ENCODE measurements at places on chromosomes 16 and 17.

GRCh38 chr17:30074730-30075129 lies 41.9 kb upstream of the NSRP1 start:
- no peak for DNase-seq

GRCh38 chr16:22323173-22323958 lies 26.2 kb downstream of the POLR3E start:
- DNase-seq: no peak

DNA sequence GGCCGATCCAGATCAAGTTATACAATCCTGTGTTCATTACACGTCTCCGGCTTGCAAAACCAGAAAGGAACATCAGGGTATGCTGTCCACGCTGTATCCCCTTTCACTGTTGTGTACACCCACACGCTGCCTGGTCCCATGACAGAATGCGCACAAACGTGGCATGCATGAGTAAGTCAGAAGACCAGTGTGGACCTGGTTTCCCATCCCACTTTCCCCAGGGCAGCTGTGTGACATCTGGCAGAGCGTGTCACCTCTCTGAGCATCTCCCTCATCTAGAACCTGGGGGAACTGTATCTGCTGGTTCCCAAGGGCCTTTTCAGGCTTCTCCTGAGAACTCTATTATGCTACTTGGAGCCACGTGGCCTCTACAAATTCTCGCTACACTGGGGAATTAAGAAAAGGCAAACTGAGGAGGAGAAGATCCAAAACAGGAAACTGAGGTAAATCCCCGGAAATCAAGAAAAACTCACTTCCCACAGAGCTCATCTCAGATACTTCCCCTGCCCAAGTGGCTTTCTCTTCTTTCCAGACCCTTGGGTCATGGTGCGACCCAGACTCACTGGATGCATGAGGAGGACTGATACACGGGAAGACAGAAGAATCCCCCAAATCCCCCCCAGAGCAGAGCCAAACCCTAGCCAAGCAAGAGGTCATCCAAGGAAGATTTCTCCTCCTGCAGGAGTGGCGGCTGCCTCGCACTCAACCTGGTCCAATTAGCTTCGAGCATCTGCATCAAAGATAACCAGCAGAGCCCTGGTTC lies 139.3 kb downstream of the GAS7 start:
- no peak for DNase-seq

- no peak for DNase-seq
These were observed 30.8 kb upstream of the METTL16 start for GRCh38 chr17:2542456-2542855.

- DNase-seq: no peak
These were observed 11.4 kb upstream of the ARHGAP23 start for GRCh38 chr17:38416840-38417209.

- no peak for DNase-seq
These were observed 345.2 kb upstream of the PMFBP1 start for GRCh38 chr16:72517154-72517553.

DNA sequence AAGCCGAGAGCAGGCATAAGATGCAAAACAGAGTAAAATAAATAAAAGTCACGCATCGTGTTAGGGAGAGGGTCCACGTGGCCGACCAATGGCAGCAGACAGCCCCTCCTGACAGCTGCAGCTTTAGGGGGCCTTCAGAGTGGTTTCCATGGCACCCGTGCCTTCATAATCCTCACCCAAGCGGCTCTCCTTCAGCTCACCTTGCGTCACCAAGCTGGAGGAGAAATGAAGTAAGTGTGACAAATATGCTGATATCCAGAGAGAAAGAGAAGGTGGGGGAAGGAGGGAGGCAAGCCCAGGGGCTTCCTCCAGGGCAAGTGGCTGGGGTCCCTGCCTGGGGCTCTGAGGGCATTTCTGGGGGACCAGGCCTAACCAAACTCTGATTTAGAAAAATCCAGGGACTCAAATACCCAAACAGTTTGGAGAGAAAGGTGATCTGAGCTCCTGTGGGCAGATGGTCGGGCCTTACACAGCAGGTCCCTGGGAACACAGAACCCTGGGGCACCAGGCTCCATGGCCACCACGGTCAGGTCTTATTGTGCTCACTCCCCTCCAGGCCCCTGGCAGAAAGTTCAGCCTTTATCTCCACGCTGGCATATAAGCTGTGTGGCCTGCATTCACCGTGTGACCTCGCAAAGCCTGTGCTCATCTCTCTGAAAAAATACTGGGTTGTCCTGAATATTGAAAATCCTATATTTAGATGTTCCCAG lies 80.7 kb upstream of the TNRC6C start:
- DNase-seq: no peak

DNA sequence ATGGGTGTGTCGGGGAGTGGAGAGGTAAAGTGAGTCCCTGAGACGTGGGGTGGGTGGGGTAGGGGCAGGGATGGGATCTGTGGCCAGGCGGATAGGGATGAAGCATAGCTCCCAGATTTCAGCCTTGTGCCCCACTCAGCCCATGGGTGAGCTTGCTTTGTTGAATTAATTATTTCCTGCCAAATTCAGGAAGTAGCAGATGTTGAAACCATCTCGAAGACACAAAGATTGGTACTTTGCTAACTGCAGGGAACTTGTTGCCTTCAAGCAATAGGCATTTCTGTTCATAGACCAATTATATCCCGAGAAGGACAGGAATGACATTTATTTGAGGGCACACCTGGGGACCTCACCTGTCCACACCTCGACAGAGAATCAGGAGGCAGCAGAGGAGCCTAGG lies 11.0 kb upstream of the C16orf74 start:
- no peak for DNase-seq

GRCh38 chr16:19746561-19746960 lies 28.5 kb downstream of the IQCK start:
- DNase-seq: no peak

GRCh38 chr17:78517421-78517820 lies 59.8 kb downstream of the DNAH17 start:
- no peak for DNase-seq

DNA sequence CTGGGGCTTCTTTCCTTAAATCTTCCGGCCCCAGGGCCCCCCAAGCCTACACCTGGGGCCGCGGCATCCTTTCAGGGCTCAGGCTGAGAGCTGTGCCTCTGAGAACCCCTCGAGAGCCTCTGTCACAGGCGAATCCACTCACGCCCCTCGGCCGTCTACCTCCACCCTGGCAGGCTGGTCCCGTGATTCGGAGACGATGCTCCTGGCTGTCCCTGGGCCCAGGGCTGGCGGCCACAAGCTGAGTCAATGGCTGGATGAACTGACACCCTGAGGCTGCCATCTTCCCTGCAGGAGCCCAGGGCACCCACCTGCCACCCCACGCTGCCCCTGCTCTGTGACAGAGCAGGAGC lies 4.4 kb downstream of the TEPSIN start:
- no peak for DNase-seq

- DNase-seq: no peak
These were observed 95.7 kb upstream of the AMZ2 start for GRCh38 chr17:68152161-68152571.

DNA sequence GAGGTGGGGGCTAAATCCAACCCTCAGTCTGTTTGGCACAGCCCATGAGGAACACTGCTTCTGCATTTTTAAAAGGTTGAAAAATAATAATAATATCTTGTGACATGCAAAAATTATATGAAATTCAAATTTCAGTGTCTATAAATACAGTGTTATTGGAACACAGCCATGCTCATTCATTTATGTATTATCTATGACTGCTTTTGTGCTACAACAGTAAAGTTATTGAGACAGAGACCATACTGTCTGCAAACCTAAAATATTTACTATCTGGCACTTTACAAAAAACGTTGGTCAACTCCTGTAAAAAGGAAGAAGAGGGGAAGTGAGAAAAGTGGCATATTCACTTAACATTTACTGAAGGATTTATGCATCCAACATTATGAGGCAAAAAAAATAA lies 3.1 kb downstream of the ABCA5 start:
- no peak for DNase-seq

DNA sequence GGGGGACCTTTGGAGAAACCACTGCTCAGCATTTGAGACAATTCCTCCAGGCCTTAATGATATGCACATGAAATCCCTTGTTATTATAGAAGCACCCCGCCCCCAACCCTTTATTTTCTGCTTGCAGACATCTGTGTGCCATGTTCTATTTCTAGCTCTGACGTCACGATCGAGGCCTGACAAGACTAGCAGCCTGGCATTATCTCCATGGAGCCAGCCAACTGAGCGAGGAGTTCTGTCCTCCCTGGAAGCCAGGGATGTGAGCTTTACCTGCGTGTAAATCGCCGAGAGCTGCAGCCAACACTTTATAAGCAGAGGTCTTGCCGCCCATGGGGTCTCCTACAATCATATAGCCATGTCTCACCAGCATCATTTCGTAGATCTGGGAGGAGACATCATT lies 116.9 kb downstream of the DNAH3 start:
- no peak for DNase-seq

GRCh38 chr16:58028541-58029070 lies 3.1 kb downstream of the MMP15 start:
- DNase-seq: no peak

GRCh38 chr16:81626181-81626674 lies 152.9 kb upstream of the PLCG2 start:
- no peak for DNase-seq

DNA sequence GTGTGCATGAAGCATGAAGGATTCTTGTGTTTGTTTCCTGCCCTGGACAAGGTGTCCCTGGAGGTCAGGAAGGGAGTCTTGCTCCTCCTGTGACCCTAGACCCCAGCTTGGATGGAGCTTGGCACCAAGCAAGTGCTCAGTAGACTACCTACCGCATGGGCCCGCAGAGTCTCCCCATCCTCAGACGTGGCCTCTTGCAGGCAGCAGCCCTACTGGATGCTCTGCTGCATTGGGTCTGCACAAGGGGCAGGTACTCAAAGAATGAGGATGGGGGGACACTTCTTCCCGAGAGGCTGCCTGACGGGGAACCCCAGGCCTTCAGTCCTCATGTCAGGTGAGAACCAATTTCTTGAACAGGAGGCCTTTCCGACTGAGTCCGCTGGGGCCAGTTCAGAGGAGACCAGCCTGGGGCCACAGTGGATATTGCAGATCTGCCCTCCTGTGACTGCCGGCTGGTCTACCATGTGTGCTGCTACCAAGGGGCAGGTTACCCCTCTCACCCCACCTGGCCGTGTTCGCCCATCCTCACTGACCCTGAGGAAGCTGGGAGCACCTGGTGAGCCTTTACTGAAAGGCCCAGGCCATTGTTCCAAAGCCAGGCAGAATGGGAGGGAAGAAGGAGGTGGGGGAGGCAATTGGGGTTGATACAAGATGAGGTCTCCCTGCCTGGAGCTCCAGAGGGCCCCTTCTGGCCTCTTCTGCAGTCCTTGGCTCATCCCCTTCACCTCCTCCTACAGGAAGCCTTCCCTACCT lies 206.3 kb downstream of the RAB11FIP4 start:
- no peak for DNase-seq

DNA sequence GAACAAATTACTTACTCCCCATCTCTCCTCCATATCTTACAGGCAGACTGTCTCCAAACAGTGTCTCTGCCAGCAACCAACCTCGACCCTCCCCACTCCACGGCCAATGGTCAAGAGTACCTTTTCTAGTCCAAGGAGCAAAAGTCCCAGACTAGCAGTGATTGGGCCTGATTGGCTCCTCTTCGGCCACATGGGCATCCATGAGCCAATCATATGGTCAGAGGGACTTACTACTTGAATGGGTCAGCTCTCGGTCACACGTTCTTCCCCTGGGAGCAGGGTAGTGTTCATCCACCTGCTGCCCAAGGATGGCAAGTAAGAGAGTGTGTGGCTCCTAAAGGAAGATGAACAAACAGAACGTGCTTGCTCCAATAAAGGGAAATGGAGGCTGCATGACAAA lies 84.6 kb downstream of the C16orf78 start:
- DNase-seq: no peak

Data from naive thymus-derived CD4-positive, alpha-beta T cell (primary cell).